ENCODE measurements at places on chromosomes 16 and 17. TPM values are rescaled to one million over a fixed set of nuclear protein-coding genes. Genes with fewer than 3 reads are reported as not detected.

The CLEC18B gene
- total RNA-seq = 0.31 TPM

The RCVRN gene
- not detected for total RNA-seq

The MT1F gene
- 211 TPM for total RNA-seq

The SGSH gene
- 12.2 TPM for total RNA-seq

The CRHR1 gene
- total RNA-seq = not detected

The GCGR gene
- total RNA-seq = 0.13 TPM

The TEKT5 gene
- total RNA-seq = not detected

The GSG1L gene
- not detected for total RNA-seq
